Ascending aorta (tissue), 2 donors: ENCODE measurements at places on chromosomes 7 and 10. TPM values are rescaled to one million over a fixed set of nuclear protein-coding genes. Genes with fewer than 3 reads are reported as not detected.
A peak's percentile ranks its signal among the peaks of the same experiment; 100 is the strongest.

SLIT1 gene
- total RNA-seq, result not detected

FGFBP3 gene
- total RNA-seq, result 6.6 TPM

ZNF746 gene
- total RNA-seq, result 27.5 TPM

EN2 gene
- total RNA-seq, result not detected

EGFR gene
- 33.8 TPM for total RNA-seq

GJD4 gene
- not detected for total RNA-seq

LRIT1 gene
- total RNA-seq, result not detected

DPYSL4 gene
- not detected for total RNA-seq

NME8 gene
- total RNA-seq, result 0.96 TPM

GRCh38 chr10:31921031-31921430, 7.6 kb downstream of the ARHGAP12 start:
- H3K27ac ChIP-seq, result no peak overlapping the region
- no peak overlapping the region for H3K4me3 ChIP-seq
- no peaks in the 10 kb centered on the region for H3K27me3 ChIP-seq
- DNase-seq, result no peak
- no peaks in the 10 kb centered on the region for H3K36me3 ChIP-seq
- no peaks in the 10 kb centered on the region for H3K4me1 ChIP-seq

DNA sequence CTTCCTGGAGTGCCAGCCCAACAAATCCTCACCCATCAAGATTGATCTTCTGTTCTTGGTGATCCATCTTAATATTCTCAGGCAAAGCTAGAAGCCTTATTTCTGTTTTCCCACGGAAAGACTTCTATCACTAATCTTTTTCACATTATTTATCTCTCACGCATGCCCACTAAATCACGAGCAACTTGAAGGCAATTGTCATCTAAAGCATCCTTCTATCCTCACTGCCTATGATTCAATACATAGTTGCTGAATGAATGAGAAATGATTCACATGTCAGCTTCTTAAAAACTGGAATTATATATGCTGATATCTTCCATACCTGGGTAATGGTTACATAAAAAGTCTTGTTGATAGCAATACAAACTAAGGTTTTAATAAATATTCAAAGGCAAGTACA, 12.6 kb upstream of the COL1A2 start:
- DNase-seq, result no peak
- H3K4me1 ChIP-seq, result no peaks in the 10 kb centered on the region
- no peak overlapping the region for H3K4me3 ChIP-seq
- no peaks in the 10 kb centered on the region for H3K27me3 ChIP-seq
- no peak overlapping the region for H3K27ac ChIP-seq
- H3K36me3 ChIP-seq, result no peaks in the 10 kb centered on the region

GRCh38 chr7:32255036-32255435, 184.8 kb upstream of the PDE1C start:
- no peaks in the 10 kb centered on the region for H3K27me3 ChIP-seq
- H3K27ac ChIP-seq, result no peak overlapping the region
- DNase-seq, result no peak
- H3K4me1 ChIP-seq, result no peaks in the 10 kb centered on the region
- H3K36me3 ChIP-seq, result no peaks in the 10 kb centered on the region

DNA sequence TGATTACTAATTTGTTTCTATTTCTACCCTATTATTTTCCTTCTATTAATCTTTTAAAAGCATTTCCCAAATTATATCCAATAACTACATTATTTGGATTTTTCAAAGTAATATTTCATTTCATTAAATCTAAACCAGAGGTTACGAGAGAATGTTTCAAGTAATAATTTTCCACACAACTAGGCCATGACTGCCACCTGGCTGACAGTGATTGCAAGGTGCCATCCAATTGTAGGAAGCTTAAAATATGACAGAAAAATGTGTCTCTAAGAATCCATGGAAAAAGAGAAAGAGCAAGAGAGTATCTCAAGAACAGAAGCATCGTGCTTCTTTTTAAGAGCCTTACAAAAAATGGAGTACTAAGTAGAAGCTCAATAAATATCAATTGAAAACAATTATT, 48.7 kb downstream of the TPK1 start:
- H3K4me3 ChIP-seq, result no peak overlapping the region
- H3K27me3 ChIP-seq, result no peaks in the 10 kb centered on the region

- H3K4me1 ChIP-seq, result no peaks in the 10 kb centered on the region
- H3K36me3 ChIP-seq, result no peaks in the 10 kb centered on the region
- H3K4me3 ChIP-seq, result no peak overlapping the region
- H3K27ac ChIP-seq, result no peak overlapping the region
- DNase-seq, result no peak
Measured at GRCh38 chr7:66110856-66111255, 3.8 kb upstream of the CRCP start.

GRCh38 chr7:15345216-15345615, 216.6 kb downstream of the AGMO start:
- DNase-seq, result no peak
- H3K27ac ChIP-seq, result no peak overlapping the region
- no peak overlapping the region for H3K4me3 ChIP-seq
- no peaks in the 10 kb centered on the region for H3K27me3 ChIP-seq
- H3K36me3 ChIP-seq, result no peaks in the 10 kb centered on the region
- no peaks in the 10 kb centered on the region for H3K4me1 ChIP-seq

GRCh38 chr10:9012312-9012711, 957.8 kb downstream of the GATA3 start:
- H3K27me3 ChIP-seq, result no peaks in the 10 kb centered on the region
- H3K4me1 ChIP-seq, result no peaks in the 10 kb centered on the region
- H3K4me3 ChIP-seq, result no peak overlapping the region
- no peak overlapping the region for H3K27ac ChIP-seq

GRCh38 chr10:119441921-119442757, 100.4 kb downstream of the RGS10 start:
- peaks cover 64% of the 10 kb centered on the region for H3K36me3 ChIP-seq
- DNase-seq, result no peak
- H3K27me3 ChIP-seq, result no peaks in the 10 kb centered on the region
- no peak overlapping the region for H3K4me3 ChIP-seq
- H3K27ac ChIP-seq, result peak overlapping the region; percentile 83
- H3K4me1 ChIP-seq, result peaks cover 12% of the 10 kb centered on the region

DNA sequence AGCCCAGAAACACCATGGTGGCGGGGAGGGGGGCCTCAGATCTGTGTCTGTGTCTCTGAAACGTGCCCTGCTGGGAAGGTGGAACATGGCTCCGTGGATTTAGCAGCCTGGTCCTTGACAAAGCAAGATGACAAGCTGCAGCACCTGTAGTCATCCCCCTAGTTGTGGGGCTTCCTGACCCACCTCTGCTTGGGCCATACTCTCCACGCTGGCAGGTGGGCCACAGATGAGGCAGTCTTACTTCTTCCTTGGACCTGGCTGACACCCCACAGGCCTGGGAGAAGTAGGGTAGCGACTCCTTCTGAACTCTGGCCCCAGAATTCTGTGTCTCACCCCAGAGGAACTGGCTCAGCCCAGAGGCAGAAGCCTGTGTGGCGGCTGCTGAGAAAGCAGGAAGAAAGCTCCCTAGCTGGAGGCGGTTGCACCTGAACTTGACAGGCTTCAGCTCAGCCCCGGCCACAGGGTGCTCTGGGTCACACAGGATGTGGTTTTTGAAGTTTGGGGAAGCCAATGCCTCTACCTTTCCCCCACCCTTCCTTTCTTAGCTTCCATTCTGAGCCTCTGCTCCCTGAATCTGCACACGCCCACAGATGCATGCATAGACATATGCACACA, 113.9 kb downstream of the ABLIM1 start:
- H3K27ac ChIP-seq, result no peak overlapping the region
- no peaks in the 10 kb centered on the region for H3K4me1 ChIP-seq
- H3K36me3 ChIP-seq, result no peaks in the 10 kb centered on the region
- DNase-seq, result no peak
- no peaks in the 10 kb centered on the region for H3K27me3 ChIP-seq

- H3K36me3 ChIP-seq, result no peaks in the 10 kb centered on the region
- H3K4me3 ChIP-seq, result no peak overlapping the region
- no peak overlapping the region for H3K27ac ChIP-seq
- DNase-seq, result no peak
- H3K4me1 ChIP-seq, result no peaks in the 10 kb centered on the region
Measured at GRCh38 chr10:116385311-116385710, 42.3 kb upstream of the PNLIPRP3 start.

DNA sequence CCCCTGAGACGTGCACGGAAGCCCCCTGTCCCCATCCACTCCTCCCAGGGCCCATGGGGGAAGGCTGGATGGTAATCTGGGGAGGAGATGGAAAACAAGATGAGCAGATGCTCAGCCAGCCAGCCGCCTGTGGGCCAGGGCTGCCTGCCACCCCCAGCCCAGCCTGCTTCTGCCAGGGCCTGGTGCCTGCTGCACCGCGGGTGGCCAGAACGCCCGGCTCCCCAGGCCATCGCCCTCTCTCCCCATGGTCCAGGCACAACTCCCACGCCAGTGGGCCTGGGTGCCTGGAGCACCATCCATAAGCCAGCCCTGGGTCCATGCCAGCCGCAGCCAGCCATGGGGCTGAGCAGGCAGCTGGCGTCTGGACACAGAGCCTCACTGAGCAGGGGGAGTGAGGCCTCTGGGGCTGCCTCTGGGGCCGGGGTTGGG, 57.2 kb upstream of the ELN start:
- peaks cover 46% of the 10 kb centered on the region for H3K4me1 ChIP-seq
- no peak overlapping the region for H3K4me3 ChIP-seq
- peak overlapping the region; percentile 23 for H3K27ac ChIP-seq
- no peak for DNase-seq

- H3K4me3 ChIP-seq, result no peak overlapping the region
- DNase-seq, result no peak
- no peak overlapping the region for H3K27ac ChIP-seq
- H3K4me1 ChIP-seq, result no peaks in the 10 kb centered on the region
Measured at GRCh38 chr10:20492447-20492846, 404.7 kb downstream of the NEBL start.

- no peak overlapping the region for H3K27ac ChIP-seq
- DNase-seq, result no peak
- no peaks in the 10 kb centered on the region for H3K27me3 ChIP-seq
- H3K4me3 ChIP-seq, result no peak overlapping the region
- no peaks in the 10 kb centered on the region for H3K4me1 ChIP-seq
Measured at GRCh38 chr7:14551310-14551709, 351.2 kb downstream of the DGKB start.

GRCh38 chr7:101381549-101382111, 19.0 kb downstream of the COL26A1 start:
- H3K27ac ChIP-seq, result no peak overlapping the region
- no peaks in the 10 kb centered on the region for H3K36me3 ChIP-seq
- no peak for DNase-seq
- no peaks in the 10 kb centered on the region for H3K27me3 ChIP-seq
- no peak overlapping the region for H3K4me3 ChIP-seq

DNA sequence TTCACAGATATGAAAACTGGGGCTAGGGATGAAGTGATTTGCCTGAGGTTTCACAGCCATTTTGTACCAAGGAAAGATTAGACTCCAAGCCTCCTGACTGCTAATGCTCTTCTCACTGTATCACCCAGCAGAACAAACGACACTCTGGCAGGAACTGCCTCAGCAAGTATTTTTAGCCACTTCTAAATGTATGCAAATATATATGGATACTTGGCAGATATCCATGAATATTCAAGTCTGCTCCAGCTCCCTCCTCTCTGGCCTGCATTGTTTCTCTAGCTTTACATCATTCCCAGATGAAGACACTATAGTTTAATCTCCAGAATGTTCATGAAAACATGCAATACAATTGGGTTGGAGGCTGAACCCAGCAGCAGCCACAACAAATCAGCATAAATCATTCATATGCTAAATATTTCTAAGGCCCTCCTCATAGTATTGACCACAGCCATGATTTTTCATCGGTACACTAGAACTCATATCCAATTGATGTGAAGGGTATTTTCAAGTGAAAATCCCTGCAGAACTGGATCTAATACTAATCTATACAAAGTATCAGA, 65.5 kb downstream of the HPSE2 start:
- H3K4me1 ChIP-seq, result no peaks in the 10 kb centered on the region
- H3K4me3 ChIP-seq, result no peak overlapping the region
- H3K27ac ChIP-seq, result no peak overlapping the region
- no peaks in the 10 kb centered on the region for H3K27me3 ChIP-seq
- no peak for DNase-seq
- no peaks in the 10 kb centered on the region for H3K36me3 ChIP-seq

- no peak for DNase-seq
- no peaks in the 10 kb centered on the region for H3K27me3 ChIP-seq
- no peak overlapping the region for H3K4me3 ChIP-seq
- H3K4me1 ChIP-seq, result no peaks in the 10 kb centered on the region
- no peaks in the 10 kb centered on the region for H3K36me3 ChIP-seq
Measured at GRCh38 chr10:60823324-60823723, 45.0 kb downstream of the CDK1 start.

DNA sequence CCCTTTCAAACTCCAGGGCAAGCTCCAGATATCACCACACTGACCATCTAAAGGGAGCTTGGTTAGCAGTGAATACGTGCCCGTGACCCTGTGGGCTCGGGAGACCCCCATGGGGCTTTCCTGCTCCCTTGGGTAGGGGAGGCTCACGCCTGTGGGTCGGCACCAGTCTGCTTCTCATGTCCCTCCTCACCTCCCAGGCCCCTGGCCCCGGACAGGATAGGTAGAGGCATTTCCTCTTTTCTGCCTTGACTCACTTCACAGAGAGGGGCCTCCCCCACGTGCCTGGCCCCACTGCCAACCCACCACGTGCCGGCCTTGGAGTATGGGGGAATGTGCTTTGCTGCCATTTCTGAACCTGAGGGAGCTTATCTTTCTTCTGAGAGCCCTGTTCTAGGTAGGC, 131.3 kb upstream of the FAM20C start:
- no peaks in the 10 kb centered on the region for H3K27me3 ChIP-seq
- H3K27ac ChIP-seq, result no peak overlapping the region
- DNase-seq, result no peak

DNA sequence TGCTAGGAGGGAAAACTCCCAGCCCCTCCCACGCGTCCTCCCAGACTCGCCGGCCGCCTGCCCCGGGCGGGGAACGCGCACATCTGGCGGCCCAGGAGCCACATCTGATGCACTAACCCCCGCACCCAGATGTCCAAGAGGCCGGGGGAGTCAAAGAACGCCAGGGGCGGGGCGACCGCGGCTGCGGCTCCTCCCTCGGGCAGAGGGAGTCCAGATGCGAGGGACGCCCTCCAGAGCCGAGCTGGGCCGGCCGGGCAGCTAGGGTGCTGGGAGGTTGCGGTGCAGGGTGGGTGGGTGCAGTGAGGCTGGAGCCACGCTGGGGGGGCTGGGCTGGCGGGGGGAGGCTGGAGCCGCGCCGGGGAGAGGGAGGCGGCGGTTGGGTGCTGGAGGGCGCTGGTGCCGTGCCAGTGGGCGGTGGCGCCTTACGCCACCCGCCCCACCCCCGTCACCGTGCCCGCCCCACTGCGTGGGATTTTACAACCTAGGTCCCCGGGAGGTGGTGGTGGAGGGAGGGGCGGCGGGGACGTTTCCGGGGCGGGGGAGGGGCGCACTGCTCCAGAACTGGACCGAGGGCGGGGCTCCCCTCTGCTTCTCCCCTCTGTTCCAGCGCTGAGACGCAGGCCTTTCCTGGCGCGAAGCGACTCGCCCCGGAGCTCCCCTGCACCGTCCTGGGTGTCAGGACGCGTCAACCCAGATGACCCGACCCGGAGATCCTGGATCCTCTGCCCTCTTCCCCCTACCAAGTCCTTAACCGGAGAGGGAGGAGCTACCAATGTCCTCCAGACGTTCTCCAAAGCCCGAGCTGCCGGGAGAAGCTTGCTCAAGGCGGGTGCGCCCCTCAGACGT, 109.1 kb downstream of the REEP3 start:
- peak overlapping the region; percentile 67 for H3K4me3 ChIP-seq
- H3K27ac ChIP-seq, result peak overlapping the region; percentile 90
- H3K27me3 ChIP-seq, result no peaks in the 10 kb centered on the region
- H3K4me1 ChIP-seq, result peaks cover 20% of the 10 kb centered on the region
- DNase-seq, result peak; percentile 95
